ENCODE measurements at places on chromosomes 6 and 20.

GRCh38 chr6:37983720-37984501 is 164.4 kb downstream of the ZFAND3 start:
- no peak for DNase-seq

DNA sequence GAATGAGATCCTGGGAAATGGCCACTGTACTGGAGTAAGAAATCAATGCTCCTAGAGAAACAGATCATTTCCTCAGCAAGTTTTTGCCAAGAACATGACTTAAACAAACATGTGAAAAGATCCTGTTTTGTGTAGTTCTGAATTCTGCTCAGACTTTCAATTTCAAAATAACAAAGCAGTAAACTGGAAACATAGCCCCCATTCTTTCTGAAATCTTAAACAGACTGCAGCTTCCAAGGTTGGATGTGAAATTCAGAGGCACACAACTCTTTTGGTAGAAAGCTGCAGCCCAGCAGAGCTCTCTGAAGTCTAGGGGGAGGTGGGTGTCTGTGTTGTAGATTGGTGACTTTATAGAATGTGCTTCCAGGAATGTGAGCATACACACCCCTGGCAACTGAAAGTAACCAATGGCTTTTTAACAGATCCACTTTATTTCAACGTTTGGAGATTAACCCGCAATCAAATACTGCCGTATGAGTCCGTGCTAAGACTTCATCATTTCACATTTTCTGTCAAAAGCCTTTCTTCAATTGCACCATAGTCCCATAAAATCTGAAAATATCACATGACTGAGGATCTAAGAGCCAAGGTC is 86.4 kb downstream of the ATXN1 start:
- DNase-seq, result no peak

DNA sequence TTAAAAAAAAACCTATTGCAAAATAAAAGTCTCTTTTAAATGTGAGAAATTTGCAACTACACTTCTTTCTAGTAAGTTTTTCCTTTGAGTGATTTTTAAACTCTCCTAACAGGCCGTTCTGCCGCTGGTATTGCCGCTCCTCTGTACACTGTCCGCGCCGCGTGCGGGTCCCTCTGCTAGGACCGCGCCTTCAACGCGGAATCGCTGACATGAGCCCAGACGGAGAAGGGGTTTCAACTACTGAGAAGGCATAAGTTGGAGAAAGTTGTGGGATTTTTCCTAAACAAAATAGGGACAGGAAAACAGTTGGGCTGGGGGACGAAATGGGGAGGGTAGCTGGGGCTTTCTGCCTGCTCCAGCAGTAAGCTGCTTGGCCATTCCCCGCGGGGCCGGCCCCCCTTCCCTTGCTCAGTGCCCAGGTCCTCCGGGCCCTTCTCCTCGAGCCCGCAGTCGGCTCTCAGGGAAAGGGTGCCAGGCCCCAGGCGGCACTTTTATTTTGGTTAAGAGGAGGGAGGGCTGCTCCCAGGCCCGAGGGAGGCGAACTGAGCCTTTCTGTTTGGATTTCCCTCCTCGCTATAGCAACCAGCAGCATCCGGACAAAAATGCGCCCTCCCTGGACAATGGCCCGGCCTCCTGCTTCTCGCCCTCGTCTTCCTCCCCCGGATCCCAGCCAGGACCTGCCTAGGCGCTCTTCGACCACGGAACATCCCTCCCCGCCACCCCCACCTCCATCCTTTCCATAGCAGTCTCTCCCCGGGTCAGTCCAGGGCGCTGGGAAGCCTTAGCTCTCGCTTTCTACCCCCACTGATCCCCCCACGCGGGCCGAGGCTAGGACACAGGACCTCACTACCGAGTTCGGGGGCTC is 6.8 kb upstream of the POU3F2 start:
- DNase-seq, result no peak

- DNase-seq, result no peak
Observed at GRCh38 chr6:12066297-12066696, 54.2 kb downstream of the HIVEP1 start.

DNA sequence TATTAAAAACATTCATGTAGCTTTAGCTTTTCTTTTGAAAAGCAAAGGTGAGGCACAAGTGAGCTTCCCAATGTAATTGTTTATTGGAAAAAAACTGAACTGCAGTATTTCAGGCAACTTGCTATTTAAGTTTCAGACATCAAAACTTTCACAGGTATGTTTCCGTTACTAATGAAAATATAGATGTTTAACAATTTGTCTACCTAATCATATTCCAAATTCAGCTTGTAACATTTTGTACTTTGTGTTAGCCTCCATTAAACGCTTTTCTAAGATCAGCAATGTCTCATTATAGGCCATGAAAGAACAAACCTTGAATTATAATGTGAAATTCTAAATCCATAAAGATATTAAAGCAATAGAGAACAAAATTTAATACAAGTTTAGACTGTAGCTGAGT is 69.5 kb downstream of the AHI1 start:
- DNase-seq, result no peak

GRCh38 chr6:168157272-168158212 is 78.5 kb upstream of the FRMD1 start:
- no peak for DNase-seq

DNA sequence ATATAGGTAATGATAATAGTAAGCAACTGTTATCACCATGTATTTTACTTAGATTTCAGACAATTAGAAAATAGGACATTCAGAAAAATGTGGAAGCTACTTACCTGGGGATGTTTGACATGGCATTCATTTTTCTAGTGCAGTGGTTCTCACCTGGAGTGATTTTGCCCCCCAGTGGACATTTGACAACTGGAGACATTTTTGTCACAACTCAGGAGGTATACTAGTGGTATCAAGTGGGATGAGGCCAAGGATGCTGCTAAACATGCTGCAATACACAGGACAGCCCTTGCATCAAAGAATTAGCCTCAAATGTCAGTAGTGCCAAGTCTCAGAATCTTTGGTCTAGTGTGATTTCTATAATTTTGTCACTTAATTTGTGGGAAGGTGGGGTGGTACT is 36.1 kb downstream of the NUS1 start:
- DNase-seq, result no peak

DNA sequence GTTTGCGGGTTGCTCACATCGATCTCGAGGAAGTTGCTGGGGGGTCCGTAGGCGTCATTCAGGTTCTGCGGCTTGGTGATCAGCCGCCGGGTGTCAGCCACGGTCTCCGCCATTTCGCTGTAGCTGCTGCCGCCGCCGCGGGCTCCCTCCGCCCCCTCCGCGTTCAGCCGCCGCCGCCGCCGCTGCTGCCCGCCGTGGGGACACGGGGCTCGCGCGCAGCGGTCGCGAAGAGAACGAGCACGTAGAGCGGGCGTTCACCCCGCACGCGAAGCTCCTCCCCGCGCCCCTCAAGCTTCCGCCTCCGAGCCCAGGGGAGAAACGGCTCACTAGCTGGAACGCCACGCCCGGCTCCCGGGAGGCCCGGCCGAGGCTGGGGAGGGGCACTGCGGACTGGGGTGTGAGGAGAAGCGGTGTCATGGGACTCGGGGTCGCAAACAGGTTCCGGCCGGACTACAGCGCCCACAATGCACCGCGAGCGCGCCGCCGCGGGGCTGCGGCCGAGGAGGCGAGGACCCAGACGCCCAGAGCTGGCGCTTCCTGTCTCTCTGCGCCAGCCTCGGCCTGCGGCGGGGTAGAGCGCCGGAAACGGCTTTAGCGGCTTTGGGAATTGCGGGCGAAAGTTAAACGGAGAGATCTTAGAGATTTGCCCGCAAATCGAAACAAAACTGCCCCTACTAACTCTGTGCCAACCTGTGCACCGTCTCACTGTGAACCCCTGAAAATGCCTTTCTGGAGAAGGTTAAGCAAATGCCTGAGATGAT is at the start of gene SNX3:
Gene SNX3 (minus strand): TSS at position 232 of the 761 bp plus-strand sequence. CDS start 119 bp downstream, at position 113.
- DNase-seq, result peak; percentile 74

GRCh38 chr6:25769983-25770382 is 15.4 kb downstream of the SLC17A4 start:
- DNase-seq, result no peak
